ENCODE measurements at places on chromosomes 12 and 14.

GRCh38 chr14:100553471-100553870 lies 33.7 kb downstream of the BEGAIN start:
- DNase-seq: no peak

DNA sequence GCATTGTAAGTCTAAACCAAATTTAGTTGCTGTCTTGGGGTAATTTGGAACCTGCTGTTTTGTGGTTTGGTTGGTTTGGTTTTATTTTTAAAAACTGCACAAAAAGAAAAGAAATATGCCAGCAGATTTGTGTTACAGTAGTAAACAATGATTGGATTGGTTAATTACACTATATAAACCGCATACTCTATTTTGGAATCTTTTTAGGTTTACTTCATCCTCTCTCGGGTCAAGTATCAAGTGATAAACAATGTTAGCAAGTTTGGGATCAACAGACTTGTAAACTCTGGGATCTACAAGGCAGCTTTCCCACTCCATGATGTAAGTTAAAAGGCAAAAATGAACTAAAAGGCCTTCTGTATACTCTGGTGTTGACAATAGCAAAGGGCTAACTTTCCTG lies 132.4 kb downstream of the ANO6 start:
- no peak for DNase-seq

GRCh38 chr12:78359520-78359919 lies 505.1 kb upstream of the SYT1 start:
- no peak for DNase-seq

- no peak for DNase-seq
Observed at GRCh38 chr14:76812093-76812421, 625 bp downstream of the ANGEL1 start.

DNA sequence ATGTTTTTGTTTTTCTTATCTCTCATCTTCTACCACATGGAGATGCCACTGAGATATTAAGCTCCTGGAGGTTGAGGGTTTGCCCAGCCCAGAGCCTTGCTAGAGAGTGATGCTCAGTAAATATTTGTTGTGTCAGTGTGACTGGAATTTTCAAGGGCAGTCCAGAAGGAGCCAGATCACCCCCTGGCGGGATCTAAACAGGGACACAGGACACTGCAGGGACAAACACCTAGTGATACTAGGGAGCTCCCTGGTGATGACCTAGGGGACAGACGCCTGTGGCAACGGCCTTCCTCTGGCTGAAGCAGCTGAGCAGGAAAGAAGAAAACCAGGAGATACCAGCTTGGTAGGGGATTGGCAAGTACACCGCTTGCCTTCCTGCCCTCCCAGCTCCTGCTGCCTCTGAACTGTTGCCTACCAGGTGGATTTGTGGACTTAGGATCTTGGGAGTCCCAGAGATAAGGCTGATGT lies 714.4 kb upstream of the TBX3 start:
- DNase-seq: no peak

DNA sequence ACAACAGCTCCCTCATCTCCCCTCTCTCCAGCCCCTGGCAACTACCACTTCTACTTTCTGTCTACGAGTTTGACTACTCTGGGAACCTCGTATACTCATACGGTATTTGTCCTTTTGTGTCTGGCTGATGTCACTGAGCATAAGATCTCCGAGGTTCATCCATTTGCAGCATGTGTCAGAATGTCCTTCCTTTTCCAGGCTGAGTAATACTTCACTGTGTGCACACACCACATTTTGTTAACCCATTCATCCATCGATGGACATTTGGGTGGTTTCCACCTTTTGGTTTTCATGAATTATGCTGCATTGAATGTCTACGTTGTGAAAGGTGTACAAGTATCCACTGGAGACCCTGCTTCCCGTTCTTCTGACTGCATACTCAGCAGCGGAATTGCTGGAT lies 24.1 kb upstream of the DLK1 start:
- no peak for DNase-seq

DNA sequence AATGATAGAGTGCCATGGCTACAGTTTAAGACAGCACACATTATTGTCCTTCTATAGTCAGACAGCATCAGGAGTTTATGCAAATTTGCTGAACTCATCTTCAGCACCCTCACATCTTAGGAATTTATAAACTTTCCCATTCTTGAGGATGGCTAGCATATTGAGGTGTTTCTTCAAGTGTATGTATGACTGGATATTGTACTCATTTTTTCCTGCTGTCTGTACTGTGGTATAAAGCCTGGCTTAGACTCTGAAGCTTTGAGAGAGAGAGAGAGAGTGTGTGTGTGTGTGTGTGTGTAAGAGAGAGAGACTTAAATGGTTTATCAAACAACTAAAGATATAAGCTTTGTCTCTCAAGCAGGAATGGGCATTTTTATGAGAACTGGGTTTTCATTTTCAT lies 161.6 kb downstream of the PIK3C2G start:
- no peak for DNase-seq

- no peak for DNase-seq
Observed at GRCh38 chr12:116426391-116427136, 132.6 kb upstream of the MAP1LC3B2 start.

GRCh38 chr12:104602406-104602805 lies 145.7 kb downstream of the CHST11 start:
- DNase-seq: no peak

DNA sequence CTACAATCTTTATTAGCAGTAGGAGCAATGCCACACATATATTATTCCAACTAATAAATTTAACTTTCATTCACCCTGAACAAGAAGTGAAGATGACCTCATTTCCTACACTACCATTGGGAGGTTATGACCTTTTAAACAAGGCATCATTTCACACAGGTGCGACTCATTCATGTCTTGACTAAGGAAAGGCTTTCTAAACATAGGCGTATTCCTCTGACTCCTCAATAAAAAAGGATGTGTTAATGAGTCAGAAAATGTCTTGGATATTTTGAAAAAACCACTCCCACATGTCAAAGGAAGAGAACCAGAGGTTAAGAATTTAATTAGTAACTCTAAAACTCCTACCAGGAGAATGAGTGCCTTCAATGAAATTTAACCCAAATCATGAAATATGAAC lies 115.2 kb downstream of the PRICKLE1 start:
- DNase-seq: no peak

DNA sequence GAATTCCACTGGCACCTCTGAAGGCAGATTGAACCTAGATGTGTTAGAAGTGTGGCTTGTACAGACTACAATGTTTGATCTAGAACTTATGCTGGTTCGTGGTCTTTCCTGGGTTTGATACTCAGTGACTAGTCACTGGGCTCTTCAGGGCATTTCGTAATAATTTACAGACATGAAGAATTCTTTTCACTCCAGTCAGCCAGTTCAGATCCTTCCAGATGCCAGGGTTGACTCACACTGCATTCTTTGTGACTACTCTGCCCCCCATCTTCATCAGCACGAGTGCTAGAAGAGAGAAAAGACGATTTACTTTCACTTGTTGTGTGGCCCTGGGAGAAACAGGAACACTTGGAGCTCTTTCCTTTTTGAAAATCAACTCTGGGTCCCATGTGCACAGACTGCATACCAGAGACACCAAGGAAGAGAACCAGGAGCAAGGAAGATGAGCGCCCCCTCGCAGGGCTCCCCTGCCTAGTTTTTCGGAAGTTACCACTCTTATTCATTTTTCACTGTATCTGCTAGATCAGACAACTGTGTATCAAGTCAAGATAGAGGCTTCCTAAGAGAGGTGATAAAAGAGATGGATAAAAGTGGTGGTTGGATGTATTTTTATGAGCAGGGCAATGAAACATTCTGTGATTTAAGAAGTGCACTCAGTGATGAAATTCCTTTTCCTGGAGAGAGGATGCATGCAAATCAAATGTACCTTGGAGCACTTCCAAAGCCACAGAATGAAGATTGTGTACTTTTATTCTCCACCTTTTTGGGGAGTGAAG lies 33.5 kb upstream of the EVL start:
- no peak for DNase-seq

- DNase-seq: peak; percentile 44
Observed at GRCh38 chr12:122836027-122836921, 1.0 kb downstream of the HIP1R start.

- no peak for DNase-seq
Observed at GRCh38 chr12:33609910-33610309, 170.3 kb upstream of the SYT10 start.

GRCh38 chr12:11943919-11944700 lies 126.6 kb upstream of the BCL2L14 start:
- DNase-seq: no peak

GRCh38 chr12:106136263-106136662 lies 2.5 kb downstream of the NUAK1 start:
- peak; percentile 87 for DNase-seq

- no peak for DNase-seq
Observed at GRCh38 chr12:92929983-92930382, 888 bp upstream of the EEA1 start.
